Testis (tissue), 5 donors: ENCODE measurements at places on chromosomes 13 and 19.
A peak's percentile ranks its signal among the peaks of the same experiment; 100 is the strongest.

DNA sequence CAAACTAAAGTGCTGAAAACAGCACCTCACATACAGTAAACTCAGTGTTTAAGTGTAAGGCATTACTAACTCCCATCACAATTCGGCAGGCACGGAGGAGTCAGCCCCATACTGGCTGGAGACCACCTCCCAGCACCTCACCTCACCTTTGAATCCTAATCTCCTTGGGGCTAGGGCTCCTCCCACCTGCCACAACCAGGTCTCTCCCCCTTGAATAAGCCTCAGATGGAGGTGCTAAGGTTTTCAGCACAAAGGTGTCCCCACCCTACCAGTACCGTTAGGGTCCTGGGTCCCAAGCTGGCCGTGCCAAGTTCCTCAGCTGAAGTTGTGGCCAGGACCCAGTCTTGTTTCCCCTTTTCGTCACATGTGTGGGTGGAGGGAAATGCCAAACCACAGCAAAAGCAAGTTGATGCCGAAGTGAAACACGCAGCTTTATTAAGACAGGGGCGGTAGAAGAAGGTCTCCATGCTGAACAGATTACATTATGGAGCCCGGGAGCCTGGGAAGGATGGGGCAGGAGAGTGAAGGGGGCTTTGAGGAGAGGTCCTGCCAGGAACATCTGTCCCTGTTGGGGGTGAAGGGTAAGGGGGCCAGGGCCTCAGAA, at the start of gene IGFLR1:
TSS of gene IGFLR1 (minus strand) at position 332 of the 604 bp plus-strand sequence. CDS start 1,272 bp downstream, outside the sequence.
- no peak for DNase-seq

- peak; percentile 88 for DNase-seq
Measured at GRCh38 chr13:26985285-26985878, 186.2 kb downstream of the USP12 start.

- no peak for DNase-seq
Measured at GRCh38 chr19:15463861-15464371, 428 bp downstream of the RASAL3 start.

GRCh38 chr19:55156202-55157063, 1.1 kb downstream of the TNNI3 start:
- peak; percentile 77 for DNase-seq

- DNase-seq: no peak
Measured at GRCh38 chr13:113507505-113508345, 17.2 kb upstream of the DCUN1D2 start.

- no peak for DNase-seq
Measured at GRCh38 chr13:107821492-107821891, 393.8 kb downstream of the LIG4 start.

GRCh38 chr13:51222686-51223559, 725 bp downstream of the FAM124A start:
- DNase-seq: no peak

- no peak for DNase-seq
Measured at GRCh38 chr13:99963816-99964339, 7.7 kb downstream of the ZIC5 start.

DNA sequence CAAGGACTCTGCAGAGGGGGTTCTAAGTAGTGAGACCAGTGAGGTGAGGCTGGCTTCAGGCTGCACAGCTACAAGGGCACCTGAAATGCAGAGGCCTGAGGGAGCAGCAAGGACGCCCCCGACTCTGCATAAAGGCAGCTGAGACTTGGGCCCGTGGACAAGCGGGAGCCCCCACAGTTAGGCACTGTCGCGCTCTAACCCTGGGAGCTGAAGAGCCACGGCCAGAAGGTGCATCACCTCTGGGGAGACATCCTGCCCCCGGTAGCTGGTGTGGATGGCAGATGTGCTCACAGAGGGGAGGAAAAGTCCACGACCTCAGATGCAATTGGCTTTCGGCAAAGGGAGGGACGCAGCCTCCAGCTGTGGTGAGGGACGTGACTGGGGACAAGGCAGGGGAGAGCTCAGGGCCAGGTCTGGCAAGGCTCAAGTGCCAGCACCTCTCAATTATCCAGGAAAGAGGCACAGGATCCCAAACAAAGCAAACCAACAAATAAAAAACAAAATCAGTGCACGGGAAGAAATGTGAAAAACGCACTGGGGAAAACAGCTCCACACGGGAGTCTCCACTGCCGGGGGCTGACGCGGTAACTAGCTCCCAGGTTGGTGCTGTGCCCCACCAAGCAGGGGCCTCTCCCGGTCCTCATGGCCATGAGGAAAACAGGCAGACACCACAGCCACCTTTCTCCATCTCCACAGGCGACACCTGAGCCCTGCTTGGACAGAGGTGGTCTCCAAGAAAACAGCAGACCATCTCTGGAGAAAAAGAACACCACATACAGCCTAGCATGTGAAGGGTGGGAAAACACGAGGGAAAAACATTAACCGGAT, 23.0 kb upstream of the PLPP2 start:
- DNase-seq: no peak

DNA sequence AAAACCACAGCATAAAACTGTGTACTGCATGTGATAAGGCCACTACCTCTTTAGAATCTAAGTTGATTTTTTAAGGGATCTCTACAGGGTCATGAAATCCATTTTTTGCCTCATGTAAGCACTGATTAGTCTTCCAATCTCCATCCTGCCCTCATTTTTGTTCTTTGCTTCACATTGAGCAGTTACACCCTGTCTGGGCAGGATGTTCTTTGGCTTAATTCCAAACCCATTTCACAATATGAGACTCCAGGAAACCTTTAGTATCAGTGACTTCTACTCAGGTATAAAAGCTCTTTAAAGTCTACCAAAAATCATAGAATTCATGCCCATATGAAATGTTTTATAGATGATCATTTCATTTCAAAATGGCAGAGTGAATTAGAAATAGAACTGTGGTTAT, 592.6 kb downstream of the TBC1D4 start:
- no peak for DNase-seq

- no peak for DNase-seq
Measured at GRCh38 chr13:74102691-74103090, 31.5 kb downstream of the KLF12 start.

- DNase-seq: peak; percentile 84
Measured at GRCh38 chr19:1453525-1454364, 3.8 kb downstream of the APC2 start.

- DNase-seq: no peak
Measured at GRCh38 chr13:80336370-80336769, 4.6 kb downstream of the SPRY2 start.

GRCh38 chr13:41461527-41462139, 4.3 kb downstream of the RGCC start:
- DNase-seq: no peak

- DNase-seq: no peak
Measured at GRCh38 chr13:107118506-107118905, 550.6 kb upstream of the ARGLU1 start.

- DNase-seq: no peak
Measured at GRCh38 chr13:35992964-35993363, 138.2 kb downstream of the DCLK1 start.

DNA sequence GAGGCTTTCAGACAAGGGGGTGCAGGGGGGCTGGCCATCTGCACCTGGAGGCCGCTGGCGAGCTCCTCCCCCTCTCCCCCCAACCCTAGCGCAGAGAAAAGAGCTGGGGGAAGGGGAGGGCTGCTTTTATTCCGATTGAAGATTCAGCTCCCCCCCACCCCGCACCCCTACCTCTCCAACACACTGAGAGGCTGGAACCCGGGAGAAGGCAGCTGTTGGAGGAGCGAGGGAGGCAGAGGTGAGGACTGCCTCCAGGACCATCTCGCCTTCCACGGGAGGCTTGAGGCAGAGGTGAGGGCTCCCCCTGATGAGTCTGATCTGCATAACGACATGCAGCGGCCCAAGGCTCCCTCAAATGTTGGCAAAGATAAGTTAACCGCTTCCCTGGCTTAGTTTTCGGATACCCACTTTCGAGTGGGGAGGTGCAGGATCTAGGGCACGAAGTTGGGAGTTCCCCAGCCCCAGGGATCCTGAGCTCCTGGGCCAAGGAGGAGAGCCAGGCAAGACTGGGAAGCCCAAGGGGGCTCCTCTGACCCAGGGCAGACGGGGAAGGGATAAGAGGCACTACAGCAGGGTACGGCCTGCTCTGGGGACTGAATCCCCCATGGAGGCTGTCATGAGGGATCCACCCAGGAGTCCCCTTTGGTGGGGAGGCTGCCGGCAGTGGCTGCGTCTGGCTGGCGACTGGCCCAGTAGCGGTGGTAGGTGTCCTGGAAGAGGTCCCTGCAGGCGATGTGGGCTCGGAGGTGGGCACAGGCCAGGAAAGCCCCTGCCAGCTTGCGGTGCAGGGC, 1.2 kb upstream of the NUMBL start:
- DNase-seq: no peak

- no peak for DNase-seq
Measured at GRCh38 chr13:114143806-114144605, 11.6 kb upstream of the RASA3 start.

GRCh38 chr19:827710-828321, at the start of gene AZU1:
Gene AZU1, plus strand, starts transcription at chr19:827837. Its CDS starts 10 bp downstream, at chr19:827847.
- DNase-seq: no peak

DNA sequence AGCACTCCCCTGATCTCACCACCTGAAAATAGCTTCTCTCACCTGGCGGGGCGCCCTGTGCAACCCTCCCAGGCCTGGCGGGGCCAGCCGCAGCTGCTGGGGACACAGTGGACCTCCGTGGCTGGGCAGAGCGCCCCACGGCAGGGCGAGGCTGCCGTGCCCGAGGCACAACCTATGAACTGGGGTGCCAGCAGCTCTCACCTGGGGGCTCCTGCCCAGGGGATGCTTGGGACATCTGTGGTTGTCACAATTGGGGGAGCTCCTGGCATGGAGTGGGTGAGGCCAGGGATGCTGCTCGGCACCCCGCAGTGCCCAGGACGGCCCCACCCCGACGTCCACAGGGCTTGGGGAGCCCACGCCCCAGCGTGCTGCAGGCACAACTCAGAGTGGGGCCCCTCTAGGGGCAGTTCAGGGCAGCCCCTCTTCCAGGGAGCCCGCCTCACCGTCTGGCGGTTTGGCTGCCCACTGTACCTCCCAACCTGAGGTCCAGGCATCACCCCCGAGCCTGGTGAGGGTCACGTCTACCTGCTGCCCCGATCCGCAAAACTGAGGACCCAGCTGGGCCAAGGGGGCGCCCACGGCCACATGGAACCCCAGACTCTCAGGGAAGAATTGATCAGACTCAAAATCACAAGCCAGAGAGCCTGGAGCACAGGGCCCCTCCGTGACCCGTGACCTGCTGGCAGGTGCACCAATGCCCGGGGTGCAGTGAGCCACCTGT, 5.7 kb downstream of the TMEM259 start:
- DNase-seq: no peak

DNA sequence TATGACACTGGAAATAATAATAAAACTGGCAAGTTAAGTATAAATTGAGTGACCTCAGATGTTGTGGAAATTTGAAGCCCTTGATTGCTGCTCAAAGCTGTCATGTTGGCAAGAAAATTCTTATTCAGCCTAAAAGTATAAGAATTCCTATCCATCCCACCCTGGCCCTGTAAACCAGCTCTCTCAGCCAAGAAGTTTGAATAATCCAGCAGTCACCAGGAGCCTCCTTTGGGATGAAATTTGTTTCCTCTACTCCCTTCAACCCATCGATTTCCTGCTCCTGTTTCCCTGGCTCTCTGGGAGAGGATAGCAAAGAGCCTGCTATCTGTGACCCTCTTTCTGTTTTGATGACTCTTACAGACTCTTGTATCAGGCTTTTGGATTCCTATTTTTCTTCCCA, 169.3 kb downstream of the LHFPL6 start:
- no peak for DNase-seq

DNA sequence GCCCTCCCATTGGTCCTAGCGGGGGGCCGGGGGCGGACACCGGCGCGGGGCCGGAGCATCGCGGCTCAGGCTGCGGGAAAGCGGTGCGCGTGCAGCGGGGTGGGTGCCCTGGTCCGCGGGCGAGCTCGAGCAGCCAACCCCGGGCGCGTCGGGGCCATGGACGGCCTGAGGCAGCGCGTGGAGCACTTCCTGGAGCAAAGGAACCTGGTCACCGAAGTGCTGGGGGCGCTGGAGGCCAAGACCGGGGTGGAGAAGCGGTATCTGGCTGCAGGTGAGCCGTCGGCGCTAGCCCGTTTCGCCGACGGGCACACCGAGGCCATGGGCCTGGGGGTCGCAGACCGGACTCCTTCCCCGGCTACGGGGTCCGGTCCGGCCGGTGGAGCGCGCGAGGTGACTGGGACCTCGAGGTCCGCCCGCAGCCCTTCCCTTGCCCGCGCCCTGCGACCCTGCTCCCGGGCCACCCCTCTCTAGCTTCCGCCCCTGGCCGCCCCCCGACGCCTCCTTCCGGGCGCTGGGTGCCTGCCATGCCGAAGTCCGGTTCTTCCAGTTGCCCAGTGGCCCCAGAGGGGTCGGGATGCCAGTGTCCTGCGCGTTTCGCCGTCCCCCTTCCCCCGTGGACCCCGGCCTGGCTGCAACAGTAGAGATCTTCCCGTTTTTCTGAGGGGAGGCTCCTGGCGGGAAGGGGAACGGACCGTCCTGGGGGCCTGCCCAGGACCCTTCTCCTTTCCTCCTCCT, at the start of gene REEP6:
TSS of gene REEP6 (plus strand) at position 68 of the 735 bp plus-strand sequence. CDS start at position 157, 89 bp downstream.
- no peak for DNase-seq

DNA sequence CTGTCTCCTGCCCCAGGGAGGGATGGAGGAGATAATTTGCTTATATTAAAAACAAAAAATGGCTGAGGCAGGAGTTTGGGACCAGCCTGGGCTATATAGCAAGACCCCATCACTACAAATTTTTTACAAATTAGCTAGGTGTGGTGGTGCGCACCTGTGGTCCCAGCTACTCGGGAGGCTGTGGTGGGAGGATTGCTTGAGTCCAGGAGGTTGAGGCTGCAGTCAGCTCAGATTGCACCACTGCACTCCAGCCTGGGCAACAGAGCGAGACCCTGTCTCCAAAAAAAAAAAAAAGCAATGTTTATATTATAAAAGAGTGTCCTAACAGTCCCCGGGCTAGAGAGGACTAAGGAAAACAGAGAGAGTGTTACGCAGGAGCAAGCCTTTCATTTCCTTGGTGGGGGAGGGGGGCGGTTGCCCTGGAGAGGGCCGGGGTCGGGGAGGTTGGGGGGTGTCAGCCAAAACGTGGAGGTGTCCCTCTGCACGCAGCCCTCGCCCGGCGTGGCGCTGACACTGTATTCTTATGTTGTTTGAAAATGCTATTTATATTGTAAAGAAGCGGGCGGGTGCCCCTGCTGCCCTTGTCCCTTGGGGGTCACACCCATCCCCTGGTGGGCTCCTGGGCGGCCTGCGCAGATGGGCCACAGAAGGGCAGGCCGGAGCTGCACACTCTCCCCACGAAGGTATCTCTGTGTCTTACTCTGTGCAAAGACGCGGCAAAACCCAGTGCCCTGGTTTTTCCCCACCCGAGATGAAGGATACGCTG, 184.0 kb downstream of the KDM4B start:
- DNase-seq: no peak

GRCh38 chr19:16821081-16821480, 8.1 kb upstream of the SIN3B start:
- no peak for DNase-seq

- peak; percentile 84 for DNase-seq
Measured at GRCh38 chr19:1269478-1270212, 513 bp downstream of the CIRBP start.

DNA sequence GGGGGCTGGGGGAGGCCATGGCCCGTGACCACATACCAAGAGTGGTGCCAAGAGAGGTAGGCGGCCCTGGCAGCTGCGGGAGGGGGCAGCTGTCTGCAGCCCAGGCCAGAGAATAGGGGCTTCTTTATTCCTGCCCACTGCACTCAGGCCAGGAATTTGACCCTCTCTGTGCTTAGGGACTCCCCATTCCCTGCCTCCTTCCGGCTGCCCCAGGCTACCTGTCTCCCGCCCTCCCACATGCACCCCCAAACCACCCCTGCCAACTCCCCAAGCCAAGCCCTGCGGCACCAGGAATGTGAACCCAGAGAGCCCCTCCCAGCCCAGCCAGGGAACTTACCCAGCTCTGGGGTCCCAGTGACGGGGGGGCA, 687 bp downstream of the PLEKHA4 start:
- DNase-seq: no peak
